ENCODE measurements at places on chromosomes 12 and 14.

GRCh38 chr12:78835493-78835892, 29.1 kb upstream of the SYT1 start:
- DNase-seq = peak; percentile 11

DNA sequence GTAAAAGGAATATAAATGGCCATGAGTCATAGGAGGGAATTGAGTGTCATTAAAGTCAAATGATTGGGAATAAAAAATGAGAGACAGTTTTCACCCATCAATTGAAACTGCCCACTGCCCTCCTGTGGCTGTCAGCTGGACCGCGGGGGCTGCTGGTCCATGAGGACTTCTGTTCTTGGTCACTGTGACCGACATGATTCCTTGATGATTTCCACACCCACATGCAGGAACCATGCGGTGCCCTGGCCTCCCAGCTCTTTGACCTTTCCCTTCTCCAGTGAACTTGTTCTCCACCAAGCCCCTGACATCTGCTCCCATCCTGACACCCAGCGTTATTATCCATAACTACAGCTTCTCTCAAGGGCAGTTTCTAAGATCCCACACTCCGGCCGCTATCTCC, 48.4 kb downstream of the C12orf75 start:
- DNase-seq = no peak

GRCh38 chr12:132986885-132987225, 688 bp downstream of the ZNF26 start:
- DNase-seq = peak; percentile 36

DNA sequence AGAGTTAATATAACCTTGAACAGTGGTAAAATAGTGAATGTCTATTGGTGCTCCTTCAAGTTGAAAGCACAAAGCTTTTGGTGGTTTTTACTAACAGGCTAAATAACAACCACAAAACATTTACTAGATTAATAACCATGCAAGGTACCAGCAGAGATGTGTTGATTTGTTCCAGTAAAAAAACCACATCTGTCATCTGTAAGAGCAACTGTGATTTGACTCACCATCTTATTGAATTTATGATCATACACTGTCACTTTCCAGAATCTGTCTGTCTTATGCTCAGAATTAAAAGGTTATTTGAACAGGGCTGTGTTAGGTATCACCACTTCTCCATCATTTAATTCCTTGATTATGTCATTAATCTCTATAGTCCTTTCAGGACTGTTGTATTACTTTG, 107.0 kb upstream of the PTHLH start:
- no peak for DNase-seq

DNA sequence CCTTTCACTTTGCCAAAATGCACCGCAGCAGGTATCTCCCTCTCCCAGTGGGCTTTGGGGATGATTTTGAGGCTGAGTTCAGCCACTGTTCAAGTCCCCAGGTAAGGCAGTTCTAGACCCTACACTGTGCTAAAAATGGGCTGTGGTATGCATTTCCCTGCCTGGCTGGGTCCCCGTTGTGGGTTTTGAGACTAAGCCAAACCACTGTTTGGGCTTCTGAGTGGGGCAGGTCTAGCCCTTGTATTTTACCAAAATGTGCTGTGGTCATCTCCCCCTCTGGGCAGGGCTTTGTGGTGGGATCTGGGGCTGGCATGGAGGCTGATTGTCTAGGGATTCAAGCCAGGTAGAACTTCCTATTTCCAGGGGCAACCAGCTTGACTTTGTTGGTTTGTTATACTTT, 13.6 kb upstream of the OR4Q3 start:
- DNase-seq = no peak

DNA sequence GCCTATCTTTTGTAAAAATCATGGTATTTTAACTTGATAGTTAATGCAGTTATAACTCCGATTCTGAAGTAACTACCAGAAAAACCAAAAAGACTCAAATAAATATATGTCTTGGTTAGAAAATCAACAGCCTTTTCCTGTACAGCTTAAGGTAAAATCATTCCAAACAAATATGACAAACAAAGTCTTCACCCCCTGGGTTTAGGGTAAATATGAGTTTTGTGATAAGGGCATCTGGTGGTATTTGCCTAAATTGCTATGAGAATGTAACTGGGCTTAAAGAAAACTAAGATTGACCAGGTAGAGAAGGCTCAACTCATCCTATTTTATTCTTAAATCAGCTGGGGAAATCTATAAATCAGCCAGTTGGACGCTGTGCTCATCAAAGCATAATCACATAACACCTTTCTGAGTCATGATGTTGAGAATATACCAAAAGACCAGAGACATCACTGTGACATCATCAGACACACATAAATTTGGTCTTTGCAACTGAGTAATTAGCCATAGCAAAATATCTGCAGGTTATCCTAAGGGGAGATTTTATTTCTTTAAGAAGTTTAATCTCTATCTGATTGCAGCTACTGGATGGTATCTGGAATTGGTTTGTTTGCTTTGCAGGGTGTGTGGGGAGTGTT, 133.9 kb downstream of the STXBP6 start:
- DNase-seq = no peak

DNA sequence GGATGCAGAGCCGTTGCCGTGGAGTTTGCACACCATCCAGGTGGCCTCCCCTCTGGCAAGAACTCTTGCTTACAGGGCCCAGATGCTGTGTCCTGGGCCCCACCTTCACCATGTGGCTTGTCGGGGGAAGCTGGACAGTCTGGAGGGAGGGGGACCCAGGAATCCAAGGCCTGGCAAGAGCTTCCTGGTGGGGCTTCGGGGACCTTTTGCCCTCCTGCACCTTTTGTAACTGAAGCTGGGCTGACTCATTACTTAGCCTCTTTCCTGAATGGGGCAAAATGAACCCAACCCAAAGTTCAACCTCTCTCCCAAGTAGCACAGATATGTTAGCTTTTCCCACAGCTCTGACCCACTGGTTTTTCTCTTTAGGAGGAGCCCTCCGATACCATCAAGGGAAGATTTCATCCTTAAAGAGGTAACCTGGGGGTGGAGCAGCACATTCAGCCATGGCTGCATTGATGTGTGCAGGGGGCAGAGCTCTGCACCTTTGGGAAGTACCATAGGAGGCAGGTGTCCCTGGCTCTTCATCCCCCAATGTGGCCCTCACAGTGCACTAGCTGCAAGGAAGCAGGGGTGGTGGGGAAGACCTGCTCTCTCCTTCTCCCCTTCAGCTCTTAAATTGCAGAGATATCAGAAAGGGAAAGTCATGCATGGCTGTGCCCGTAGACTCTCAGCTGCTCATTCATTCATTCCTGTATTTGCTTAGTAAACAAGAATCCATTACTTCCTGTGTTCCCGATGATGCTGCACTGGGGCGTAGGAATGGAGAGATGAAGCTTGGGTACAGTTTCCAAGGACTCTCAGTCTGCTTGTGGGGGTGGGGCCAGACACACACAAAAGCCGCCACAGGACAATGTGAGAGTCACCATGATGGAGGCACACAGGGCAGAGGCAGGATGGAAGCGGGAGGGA, 13.0 kb downstream of the MVK start:
- DNase-seq = no peak

DNA sequence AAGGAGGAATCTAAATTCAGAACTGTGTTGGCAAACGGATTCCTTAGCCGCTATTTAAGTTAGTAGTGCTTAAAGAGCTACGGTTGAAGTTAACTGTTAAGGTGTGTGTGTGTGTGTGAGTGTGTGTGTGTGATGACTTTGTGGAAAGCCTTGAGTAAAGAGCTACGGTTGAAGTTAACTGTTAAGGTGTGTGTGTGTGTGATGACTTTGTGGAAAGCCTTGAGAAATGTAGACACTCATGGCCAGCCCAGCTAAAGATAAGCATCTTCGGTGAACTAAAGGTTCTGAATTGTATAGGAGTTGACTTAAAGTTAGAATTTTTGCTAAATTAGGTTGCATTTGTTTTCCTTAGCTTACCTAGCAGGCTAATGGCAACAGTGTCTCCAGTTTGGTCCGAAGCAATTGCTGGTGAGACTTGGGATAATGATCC, 1.4 kb downstream of the KTN1 start:
- peak; percentile 34 for DNase-seq

DNA sequence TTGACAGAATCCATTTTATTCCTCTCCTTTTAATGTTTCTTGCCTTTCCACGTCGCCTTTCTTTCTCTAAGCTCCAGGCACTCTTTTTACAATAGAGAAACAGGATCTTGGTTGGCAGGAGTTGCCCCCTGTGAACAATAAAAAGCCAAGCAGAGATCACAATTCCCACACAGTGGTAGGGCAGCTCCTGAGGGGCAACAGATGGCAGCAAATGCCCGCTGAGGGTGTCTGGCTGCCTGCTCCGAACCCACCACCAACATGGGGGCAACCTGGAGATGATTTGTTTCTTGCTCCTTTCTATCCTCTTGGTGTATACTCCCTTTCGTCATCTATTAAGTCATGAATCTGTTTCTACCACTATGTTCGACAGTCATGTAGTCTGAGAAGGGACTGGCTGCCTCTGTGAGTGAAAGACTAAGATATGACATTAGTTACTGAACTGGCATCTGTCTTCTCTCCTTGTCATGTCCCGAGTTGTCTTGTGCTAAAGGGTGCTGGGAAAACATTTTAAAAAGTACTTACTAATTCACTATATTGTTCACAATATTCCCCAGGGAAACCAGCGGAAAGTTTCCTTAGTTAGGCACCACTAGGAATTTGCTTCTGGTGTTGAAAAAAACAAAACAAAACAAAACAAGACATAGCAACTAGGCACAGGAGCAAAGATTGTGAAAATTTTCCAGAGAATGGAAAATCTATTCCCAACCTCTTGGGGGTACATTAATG, 170.1 kb downstream of the STXBP6 start:
- no peak for DNase-seq

DNA sequence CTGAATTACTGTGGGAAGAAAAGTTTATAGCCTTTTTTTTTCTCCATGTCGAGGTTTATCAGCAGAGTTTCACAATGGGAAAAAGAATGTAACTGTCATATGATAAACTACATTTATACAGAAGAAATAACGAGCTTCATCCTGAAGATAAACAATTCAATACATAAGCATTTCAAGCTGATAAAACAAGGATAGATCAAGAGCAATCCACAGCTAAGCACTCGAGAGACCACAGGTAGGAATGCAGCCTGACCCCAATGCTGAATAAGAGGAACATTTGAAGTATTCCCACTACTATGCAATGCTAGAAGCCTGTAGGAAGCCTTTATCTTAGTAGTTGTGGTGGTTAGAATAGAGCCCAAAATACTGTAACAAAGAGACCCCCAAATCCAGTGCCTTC, 32.6 kb upstream of the DAAM1 start:
- no peak for DNase-seq

GRCh38 chr14:74964787-74965485, 9.5 kb upstream of the PGF start:
- DNase-seq = peak; percentile 66

Measured in epithelial cell of esophagus (primary cell).